ENCODE measurements at places on chromosomes 1 and 21. TPM values are rescaled to one million over a fixed set of nuclear protein-coding genes. Genes with fewer than 3 reads are reported as not detected.

The RNU1-4 gene
- 3,038 TPM for total RNA-seq

The DNM3 gene
- 2.5 TPM for total RNA-seq

The BGLAP gene
- total RNA-seq, result 1.1 TPM

The KRTAP24-1 gene
- total RNA-seq, result not detected

The DNAI4 gene
- 1.4 TPM for total RNA-seq

The FOXO6 gene
- 1.2 TPM for total RNA-seq

The SETD4 gene
- 19.1 TPM for total RNA-seq

The PPP2R5A gene
- total RNA-seq, result 99.8 TPM

The YRDC gene
- 26.2 TPM for total RNA-seq

DNA sequence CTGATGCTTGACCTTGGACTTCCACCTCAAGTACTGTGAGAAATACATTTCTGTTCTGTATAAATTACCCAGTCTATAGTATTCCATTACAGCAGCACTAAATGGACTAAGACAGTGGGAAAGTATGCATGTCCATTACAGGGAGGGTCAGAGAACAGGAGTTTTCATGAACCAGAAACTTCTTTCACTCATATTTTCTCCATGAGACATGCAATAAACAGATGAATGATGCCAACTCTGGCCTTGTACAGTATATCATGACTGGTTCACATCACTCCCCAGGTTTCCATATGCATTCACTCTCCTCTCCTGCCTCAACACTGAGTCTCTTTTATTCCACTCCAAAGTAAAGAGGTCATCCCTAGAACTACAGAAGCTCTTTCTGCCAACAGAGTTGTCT, 4.5 kb upstream of the IFI16 start:
- no peak for DNase-seq

DNA sequence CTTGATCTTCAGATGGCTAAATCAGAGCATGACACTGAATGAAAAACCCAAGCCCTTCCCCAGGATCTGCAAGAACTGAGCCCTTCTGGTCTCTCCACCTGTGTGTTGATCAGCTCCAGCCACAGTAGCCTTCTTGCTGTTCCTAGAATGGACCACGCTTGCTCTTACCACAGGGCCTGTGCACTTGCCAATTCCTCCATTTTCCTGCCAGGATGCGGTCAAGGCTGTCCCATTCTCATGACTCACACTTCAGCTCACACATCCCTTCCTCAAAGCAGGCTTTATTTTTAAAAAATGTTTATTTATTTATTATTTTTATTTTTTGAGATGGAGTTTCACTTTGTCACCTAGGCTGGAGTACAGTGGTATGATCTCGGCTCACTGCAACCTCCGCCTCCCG, 43.6 kb upstream of the GRHL3 start:
- no peak for DNase-seq

- DNase-seq, result no peak
Measured at GRCh38 chr1:66623812-66624211, 89.9 kb downstream of the SGIP1 start.

GRCh38 chr1:93061895-93062792, 16.9 kb upstream of the MTF2 start:
- peak; percentile 76 for DNase-seq

GRCh38 chr1:44584167-44584566, 90.1 kb downstream of the TMEM53 start:
- DNase-seq, result no peak

DNA sequence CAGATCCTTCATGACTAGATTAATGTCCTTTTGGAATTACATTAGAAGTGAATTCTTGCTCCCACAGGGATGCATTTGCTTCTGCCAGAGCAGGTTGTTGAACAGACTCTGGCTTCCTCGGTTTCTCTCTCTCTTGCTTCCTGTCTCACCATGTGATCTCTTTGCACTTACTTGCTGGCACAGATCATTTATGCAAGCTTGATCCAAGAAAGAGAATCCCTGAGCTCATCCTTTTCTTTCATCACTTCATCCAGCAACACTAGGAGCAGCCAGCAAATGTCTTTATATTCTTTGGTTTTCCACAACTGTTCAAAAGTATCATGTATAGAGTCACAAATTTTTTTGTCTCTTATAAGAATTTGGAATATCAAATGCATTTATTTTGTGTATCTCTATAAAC, 313.5 kb downstream of the ZNF326 start:
- DNase-seq, result no peak

GRCh38 chr1:201686714-201687455, 142.1 kb upstream of the IPO9 start:
- no peak for DNase-seq

- no peak for DNase-seq
Measured at GRCh38 chr1:109299558-109300343, 7.1 kb downstream of the MYBPHL start.

GRCh38 chr1:155776414-155776813, 80.6 kb downstream of the GON4L start:
- DNase-seq, result no peak

GRCh38 chr1:79193211-79194079, 186.9 kb upstream of the ADGRL4 start:
- no peak for DNase-seq

- no peak for DNase-seq
Measured at GRCh38 chr1:153614189-153614900, 1.4 kb upstream of the S100A16 start.

GRCh38 chr1:22133931-22134324, 9.0 kb downstream of the WNT4 start:
- no peak for DNase-seq

DNA sequence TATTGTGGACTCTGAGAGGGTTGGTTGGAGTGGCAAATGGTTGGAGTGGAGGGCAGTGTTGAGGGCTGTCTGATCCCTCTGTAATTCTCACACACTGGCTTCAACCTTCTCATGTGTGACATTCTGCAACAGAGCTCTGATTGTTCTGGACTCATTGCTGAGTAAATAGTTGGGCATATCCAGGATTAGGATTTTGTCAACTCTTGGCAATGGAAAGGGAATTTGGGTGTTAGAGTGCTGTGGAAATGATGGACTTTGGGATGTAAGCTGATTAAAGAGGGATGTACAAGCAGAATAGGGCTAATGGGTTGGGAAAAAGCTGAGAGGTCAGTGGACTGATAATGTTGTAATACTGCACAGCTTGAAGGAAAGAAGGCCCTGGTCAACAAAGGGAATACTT, 16.5 kb downstream of the TLCD4 start:
- DNase-seq, result no peak

GRCh38 chr1:198699167-198700015, 60.6 kb downstream of the PTPRC start:
- DNase-seq, result peak; percentile 84

GRCh38 chr1:167227934-167228378, 7.3 kb downstream of the POU2F1 start:
- no peak for DNase-seq

GRCh38 chr1:187893471-187893870, 1064.7 kb downstream of the PLA2G4A start:
- no peak for DNase-seq

DNA sequence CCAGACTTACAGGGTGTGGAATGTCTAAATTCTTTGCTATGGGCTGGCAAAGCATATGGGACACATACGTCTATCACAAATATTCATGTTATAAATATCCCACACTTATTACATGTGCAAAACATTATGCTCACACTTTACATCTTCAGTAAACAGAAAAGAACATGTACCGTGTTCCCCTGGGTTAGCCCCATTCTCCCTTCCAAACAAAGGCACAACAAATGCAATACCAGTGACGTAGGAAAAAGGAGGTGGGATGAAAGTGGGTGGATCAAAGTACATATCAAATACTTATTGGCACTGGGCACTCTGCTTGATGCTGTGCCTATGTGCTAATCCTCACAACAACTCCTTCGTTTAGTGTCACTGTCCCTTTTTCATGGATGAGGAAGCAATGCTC, 170.8 kb downstream of the ZSCAN20 start:
- DNase-seq, result no peak

DNA sequence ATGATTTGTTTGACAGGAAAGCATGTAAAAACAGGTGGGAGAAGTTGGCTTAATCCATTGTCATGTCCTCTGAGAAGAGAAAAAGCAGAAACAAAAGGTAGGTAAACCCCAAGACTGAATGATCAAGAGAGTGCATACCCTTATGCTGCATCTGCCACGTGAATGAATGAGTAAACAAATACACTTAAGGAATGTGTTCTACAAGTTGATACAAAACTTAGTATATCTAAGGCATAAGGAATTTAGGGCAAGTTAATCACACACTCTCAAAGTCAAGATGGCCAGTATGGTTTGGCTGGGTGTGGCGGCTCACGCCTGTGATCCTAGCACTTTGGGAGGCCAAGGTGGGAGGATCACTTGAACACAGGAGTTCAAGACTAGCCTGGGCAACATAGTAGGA, 34.2 kb downstream of the HMCN1 start:
- DNase-seq, result no peak

DNA sequence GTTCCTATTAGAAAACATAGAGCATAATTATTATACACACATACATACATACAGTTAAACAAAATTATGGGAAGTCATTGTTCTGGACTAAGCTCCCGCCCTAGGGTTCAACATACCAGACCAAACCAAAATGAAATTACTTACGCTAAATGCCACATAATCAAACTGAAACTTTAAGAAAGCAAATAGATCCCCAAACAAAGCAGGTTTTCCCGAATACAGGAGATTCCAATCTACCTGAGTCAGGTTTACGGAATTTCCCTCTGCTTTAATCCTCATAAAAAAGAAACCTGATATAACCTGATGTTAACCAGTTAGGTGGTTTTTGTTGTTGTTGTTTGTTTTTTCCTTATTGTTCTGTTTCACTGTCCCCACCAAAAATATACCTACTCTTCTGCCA, 1886.9 kb downstream of the NCAM2 start:
- no peak for DNase-seq

DNA sequence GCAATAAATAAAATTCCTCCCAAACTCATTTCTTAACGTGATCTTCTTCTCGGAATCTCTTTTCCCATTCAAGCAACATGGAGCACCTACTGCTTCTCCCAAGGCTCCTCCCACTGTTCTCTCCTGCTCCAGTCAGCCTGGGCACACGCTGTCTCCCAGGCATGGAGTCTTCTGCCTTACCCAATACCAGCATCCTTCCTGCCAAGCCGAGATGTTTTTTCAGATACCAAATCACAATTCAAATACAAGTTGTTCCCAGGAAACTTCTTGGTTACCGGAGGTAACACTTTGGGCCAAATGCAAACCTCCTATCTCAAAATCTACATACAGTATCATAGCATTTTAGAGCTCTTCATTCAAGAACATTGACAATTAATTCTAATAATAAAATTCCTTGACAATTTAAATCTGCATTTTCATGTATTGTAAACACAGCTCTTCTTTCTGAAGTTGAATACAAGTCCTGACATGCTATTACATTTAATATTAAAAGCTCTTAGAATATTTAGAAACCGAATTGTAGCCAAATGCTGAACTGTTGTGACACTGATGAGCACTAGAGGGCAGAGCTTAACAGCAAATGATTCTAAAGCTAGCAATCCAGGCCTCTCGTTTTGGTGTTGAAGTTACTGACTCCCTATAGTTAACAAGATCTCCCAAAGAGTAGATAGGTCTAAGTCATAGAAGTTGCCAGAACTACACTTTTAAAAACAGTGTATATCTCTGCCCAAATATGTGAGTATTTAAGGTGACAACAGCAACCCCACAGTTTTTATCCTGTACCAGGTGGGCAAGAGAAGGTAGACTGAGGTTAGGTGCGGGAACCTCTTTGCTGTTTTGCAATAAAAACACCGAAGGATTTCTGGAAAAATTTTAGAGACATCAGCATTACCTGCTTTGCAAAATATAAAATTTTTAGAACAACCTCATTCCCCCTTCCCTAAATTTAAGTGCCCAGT, 52.3 kb downstream of the BCAR3 start:
- no peak for DNase-seq

GRCh38 chr1:56644064-56644918, 823 bp upstream of the PRKAA2 start:
- no peak for DNase-seq

Data from natural killer cell (primary cell).